ENCODE measurements at places on chromosomes 7 and 10.

DNA sequence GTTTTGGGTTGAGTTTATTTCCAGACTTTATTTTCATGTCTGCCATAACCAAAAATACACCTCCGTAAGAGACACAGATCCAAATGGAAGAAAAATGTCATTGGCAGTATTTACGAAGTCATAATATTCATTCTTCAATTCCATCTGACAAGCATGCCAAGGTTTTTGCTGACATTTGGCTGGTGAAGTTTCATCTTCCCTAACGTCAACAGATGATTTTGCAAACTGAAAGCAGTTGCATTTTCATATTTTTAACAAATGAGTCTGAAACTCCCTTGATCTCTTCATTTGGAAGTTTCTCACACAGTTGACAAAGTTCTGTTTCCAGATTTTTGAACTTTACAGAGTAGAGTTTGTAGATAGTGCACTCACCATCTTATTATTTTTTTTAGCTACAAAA is 114.5 kb downstream of the CALN1 start:
- DNase-seq, result no peak

GRCh38 chr10:32299354-32299980 is 47.5 kb downstream of the EPC1 start:
- DNase-seq, result peak; percentile 84

GRCh38 chr10:683448-684071 is 5.9 kb downstream of the DIP2C start:
- peak; percentile 86 for DNase-seq

DNA sequence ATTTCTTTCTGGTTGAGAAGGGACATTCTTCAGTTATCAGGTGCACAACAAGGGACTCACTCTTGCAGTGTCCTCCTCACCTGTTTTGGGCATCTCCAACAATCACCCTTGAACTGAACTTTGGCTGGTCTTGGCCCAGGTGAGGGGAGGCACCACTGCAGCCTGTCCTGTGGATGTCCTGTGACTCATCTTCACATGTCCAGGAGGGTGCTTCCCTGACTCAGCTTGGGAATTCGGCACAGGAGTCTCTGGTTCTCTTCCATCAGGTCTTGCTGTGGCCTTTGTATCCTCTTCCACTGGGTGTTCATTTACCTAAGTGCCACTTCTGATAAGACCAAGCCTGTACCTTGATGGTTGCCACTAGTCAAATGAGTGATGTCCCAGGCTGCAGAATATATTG is 196.7 kb upstream of the MKI67 start:
- DNase-seq, result no peak

- DNase-seq, result no peak
Observed at GRCh38 chr10:72550239-72550638, 75.6 kb downstream of the MICU1 start.

- no peak for DNase-seq
Observed at GRCh38 chr7:155652156-155653114, 8.0 kb downstream of the RBM33 start.

DNA sequence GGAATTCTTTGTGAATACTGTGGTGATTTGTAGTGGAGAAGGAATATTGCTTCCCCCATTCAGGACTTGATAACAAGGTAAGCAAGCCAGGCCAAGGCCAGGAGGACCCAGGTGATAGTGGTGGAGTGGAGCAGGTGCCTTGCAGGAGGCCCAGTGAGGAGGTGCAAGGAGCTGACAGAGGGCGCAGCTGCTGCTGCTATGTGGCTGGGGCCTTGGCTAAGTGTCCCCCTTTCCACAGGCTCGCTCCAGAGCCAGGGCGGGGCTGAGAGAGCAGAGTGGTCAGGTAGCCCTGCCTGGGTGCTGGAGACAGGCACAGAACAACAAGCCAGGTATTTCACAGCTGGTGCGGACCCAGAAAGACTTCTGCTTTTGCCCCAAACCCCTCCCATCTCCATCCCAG is 162.9 kb downstream of the EGFR start:
- no peak for DNase-seq

DNA sequence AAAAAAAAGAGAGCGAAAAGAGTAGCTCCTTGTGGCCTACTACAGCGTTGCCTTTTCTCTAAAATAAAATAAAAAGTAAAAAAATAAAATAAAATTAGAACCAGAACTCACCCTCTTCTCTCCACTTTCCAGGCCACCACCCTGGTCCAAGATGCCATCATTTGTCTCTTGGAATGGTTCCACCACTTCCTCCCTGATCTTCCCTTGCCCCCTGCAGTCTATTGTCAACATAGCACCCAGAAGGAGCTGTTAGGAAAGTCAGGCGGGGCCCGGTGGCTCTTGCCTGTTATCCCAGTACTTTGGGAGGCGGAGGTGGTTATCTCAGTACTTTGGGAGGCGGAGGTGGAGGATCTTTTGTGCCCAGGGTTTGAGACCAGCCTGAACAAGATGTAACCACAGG is 7.6 kb upstream of the GRID2IP start:
- peak; percentile 27 for DNase-seq

GRCh38 chr7:91287371-91288084 is 23.3 kb downstream of the FZD1 start:
- peak; percentile 33 for DNase-seq

DNA sequence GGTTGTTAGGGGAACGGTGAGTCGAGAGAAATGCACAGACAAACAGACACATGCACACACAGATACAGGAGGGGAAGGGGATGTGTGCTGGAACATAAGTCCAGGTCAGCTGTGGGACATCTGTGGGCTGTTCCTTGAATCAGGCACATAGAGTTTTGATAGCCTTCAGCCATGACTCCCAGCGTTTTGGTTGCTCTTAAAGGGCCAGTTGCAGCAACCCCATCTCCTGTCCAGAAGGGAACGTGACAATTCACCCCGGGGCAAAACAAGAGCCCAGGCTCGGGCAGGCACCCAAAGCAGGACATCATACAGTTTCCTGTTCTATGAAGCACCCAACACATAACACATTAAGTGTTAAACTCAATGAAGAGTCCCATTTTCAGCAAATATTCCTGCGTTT is 9.6 kb downstream of the INSYN2A start:
- no peak for DNase-seq

GRCh38 chr10:77431980-77432797 is 205.4 kb downstream of the KCNMA1 start:
- no peak for DNase-seq

DNA sequence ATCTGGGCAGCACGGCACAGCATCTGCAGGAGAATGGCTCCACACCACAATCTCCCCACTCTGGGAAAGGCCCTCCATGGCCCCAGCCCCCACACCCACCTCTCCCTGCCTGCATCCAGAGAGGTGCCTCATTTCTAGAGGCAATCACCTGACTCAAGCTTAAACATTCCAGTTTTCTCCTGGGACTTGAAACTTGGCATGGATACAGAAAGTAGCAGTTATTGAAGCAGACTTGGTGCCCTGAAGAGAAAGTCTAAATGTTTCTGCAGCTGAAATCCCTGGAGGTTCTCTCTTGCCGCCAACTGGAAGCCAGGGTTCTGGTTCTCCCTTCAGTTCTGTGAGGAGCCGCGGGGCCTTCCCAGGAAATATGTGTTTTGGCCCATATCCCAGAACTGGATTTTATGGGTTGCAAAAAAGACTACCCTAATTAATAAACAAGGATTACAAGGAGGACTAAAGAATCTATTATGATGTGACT is 122.8 kb downstream of the SKIDA1 start:
- DNase-seq, result peak; percentile 34

DNA sequence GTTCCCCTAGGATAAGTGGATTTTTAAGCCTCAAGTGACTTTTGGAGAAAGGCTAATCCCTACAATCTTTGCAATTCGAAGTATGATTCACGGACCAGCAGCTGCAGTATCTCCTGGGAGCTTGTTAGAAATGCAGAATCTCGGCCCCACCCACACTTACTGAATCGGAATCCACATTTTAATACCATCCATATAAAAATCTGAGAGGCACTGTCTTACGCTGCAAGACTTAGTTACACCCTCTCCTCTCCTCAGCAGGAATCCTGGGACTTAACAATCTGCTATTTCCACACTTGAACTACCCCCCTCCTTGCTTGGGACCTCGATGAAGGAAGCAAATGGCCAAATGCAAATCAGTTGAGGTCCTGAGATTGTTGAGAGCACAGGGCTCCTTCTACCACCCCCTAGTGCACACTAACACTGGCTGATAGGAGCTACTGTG is 21.0 kb downstream of the ITPRIP start:
- DNase-seq, result peak; percentile 82

DNA sequence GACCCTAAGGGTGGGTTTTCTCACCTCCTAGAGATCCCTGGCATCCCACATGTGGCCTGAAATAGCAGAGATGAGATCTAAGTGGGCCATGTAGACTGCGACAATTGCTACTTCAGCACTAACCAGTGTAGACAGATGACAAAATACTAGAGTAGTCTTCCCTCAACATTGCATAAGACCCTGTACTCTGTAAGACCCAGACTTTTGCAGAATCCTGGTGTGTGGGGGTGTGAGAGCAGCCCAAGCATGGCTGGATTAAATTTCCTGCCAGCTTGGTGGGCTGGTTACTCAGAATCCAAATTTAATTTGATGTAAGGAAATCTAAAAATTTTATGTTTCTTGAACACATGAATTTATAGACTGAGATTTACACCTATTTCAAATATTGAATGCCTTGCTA is 88.3 kb downstream of the ZNF365 start:
- DNase-seq, result no peak

DNA sequence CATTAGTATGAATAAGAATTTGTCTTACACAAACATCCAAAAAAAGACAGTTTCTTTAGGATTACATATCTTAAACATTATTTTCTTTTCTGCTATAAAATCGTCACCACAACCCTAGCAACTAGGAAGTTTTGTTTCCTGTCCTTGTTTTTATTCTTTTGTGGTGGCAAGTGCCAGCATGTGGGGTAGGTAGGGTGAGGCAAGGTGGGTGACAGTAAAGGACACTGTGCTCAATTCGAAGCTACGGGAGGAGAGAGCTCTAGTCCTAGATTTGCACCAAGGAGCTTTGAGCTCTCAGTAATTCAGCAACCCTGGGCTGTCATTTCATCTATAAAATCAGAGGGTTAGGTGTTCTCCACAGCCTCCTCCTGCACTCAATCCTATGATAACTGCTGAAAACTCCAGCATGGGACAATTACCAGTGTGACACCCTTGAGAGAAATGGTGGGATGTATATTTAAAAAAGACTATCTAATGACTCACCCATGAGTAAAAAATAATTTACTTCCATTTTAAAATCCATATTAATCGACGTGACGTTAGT is 187.1 kb downstream of the FAM107B start:
- no peak for DNase-seq

DNA sequence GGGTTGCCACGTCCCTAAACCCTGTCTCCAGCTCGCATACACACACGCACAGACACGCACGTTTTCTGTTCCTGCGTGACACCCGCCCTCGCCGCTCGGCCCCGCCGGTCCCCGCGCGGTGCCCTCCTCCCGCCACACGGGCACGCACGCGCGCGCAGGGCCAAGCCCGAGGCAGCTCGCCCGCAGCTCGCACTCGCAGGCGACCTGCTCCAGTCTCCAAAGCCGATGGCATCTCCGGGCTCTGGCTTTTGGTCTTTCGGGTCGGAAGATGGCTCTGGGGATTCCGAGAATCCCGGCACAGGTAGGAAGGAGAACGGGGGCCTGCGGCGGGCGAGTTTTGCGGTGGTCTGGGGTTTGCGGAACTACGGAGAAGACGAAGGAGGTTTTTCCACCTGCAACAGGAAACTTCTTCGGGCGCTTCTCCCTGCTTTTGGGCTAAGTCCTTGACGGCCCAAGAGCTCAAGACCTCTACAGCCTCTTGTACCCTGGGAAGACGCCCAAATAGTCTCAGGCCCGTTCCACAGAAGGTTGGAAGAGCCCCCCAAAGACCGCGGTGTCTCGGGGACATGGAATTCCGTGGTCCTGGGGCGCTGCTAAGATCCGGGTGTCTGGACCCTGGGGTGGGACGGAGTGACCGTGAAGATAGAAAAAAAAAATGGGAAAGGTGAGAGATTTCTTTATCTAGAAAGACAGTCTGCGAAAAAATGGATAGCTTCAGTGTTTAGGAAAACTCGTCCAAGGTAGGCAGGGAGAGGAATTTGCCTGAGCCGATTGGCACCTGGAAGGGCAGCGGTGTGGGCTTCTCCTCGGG is at the start of gene GAD2:
TSS of gene GAD2 (plus strand) at position 190 of the 811 bp plus-strand sequence. CDS start at position 226, 36 bp downstream.
- DNase-seq, result no peak

DNA sequence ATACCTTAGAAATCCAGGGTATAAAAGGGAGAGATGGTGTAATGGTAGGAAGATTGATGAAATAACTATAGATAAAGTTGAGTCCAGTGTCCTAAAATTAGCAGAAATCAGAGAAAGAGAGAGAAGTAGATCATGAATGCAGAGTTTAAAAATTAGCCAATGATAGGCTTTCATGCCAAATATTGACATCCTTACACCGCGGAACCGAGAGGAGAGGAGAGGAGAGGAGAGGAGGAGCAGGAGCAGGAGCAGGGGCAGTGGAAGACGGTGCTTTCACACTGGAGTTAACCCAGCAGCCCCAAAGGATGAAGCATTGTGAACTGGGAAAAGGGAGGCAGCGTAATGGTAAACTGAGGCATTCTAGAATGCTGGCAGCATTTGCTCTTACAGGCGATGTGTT is 34.2 kb upstream of the LAMB4 start:
- DNase-seq, result no peak

GRCh38 chr7:922334-923107 is 32.0 kb downstream of the ADAP1 start:
- DNase-seq, result no peak

DNA sequence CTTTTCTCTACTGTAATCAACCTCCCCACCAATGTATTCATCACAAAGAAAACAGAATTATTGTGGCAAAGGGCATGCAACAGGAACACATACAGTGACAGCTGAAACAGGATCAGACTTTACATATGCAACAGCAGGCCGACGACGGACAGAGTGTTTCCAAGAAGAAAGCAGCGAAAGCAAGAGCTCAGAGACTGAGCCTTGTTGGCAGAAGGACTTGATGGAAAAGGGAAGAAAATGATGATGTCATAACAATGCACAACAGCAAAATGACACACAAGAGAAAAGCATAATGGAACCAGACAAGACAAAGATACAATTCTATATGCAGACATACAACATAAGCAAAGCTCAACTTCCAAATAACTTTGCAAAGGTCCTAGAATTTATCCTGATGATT is 106.5 kb downstream of the ARHGAP12 start:
- no peak for DNase-seq

- peak; percentile 25 for DNase-seq
Observed at GRCh38 chr10:31143331-31143935, 111.8 kb upstream of the ZNF438 start.

Data from fibroblast of gingiva (primary cell).